Hepatocyte (in vitro differentiated cells): ENCODE measurements at places on chromosomes 13 and 19. TPM values are rescaled to one million over a fixed set of nuclear protein-coding genes. Genes with fewer than 3 reads are reported as not detected.

DNA sequence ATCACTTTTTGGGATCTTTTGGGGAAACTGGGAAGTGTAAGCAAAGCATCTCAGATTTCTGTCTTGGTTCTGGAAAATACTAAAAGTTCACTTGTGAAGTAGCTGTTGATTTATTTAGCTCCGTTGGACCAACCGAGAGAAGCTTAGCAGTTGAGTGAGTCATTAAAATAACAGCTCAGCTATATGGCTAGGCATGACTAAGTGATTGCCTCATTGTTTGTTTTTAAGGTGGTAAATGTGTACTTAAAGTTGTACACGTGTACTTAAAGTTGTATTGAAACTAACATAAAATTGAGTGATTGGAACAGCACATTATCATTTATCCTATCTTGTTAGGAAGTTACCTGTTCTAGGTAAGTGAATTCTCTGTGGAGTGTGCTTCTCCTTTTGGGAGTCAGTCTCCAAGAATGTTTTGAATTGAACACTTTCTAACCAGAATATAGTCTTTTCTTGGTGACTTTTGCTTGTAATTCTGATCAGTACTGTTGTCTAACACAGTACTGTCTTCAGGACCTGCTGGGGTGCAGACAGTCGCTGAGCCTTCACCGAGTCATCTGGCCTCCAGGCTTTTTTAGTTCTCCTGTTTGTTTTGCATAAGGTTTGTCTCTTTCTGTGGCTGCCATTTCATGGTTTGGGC lies 2.9 kb upstream of the DCUN1D2 start:
- peak; percentile 82 for DNase-seq

DNA sequence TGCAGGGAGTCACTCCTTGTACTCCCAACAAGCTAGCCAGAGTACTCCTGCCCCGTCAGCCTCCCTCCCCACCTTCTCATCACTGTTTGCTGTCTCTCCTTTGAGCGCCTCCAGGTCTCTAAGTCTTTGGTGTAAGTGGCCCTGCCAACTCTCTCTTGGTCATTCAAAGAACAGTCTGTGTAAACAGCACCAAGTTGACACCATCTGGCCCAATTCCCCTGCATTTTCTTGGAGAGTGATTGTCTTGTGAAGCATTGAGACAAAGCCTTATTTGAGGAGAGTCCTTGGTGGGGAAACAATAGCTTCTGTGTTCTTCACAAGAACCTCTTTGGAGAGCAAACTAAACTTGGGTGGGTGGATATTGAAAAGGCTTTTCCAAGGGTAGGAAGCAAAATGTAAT lies 114.6 kb upstream of the RNF113B start:
- DNase-seq: no peak

GRCh38 chr13:106496072-106496997 lies 39.1 kb downstream of the EFNB2 start:
- DNase-seq: no peak

- no peak for DNase-seq
Observed at GRCh38 chr19:13975870-13976269, 23.6 kb downstream of the DCAF15 start.

DNA sequence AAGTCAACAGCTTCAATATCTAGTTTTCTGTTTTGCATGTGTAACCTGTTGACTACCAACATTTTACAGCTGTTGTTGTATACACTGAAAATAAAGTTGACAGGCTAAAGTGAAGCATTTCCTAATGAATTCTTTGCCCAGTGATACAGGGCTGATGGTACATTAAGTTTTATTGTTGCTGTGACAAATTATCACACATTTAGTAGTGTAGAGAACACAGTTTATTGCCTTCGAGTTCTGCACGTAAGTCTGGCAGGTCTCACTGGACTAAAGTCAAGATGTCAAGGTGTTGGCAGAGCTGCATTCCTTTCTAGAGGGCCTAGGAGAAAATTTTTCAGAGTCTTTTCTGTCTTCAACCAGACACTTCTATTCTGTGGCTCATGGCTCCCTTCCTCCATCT lies 184.2 kb downstream of the SLITRK6 start:
- no peak for DNase-seq

GRCh38 chr19:14352526-14352925 lies 28.7 kb upstream of the ADGRE5 start:
- no peak for DNase-seq

The CGB8 gene
- total RNA-seq: 0.50 TPM in 1 of 2 replicates, not detected in the other

The AKT2 gene
- total RNA-seq: 103 and 106 TPM in 2 replicates

The ZNF737 gene
- 28.2 and 34.0 TPM in 2 replicates for total RNA-seq

The YJEFN3 gene
- 0.72 and 3.0 TPM in 2 replicates for total RNA-seq
